ENCODE measurements at places on chromosomes 1 and 21. TPM values are rescaled to one million over a fixed set of nuclear protein-coding genes. Genes with fewer than 3 reads are reported as not detected.

- H3K4me3 ChIP-seq, result no peak overlapping the region
- H3K4me1 ChIP-seq, result no peaks in the 10 kb centered on the region
- H3K27ac ChIP-seq, result no peak overlapping the region
- H3K36me3 ChIP-seq, result no peaks in the 10 kb centered on the region
- H3K27me3 ChIP-seq, result peaks cover 8% of the 10 kb centered on the region
- no peak for DNase-seq
These were observed 171.8 kb downstream of the MATN1 start for GRCh38 chr1:30551603-30552002.

DNA sequence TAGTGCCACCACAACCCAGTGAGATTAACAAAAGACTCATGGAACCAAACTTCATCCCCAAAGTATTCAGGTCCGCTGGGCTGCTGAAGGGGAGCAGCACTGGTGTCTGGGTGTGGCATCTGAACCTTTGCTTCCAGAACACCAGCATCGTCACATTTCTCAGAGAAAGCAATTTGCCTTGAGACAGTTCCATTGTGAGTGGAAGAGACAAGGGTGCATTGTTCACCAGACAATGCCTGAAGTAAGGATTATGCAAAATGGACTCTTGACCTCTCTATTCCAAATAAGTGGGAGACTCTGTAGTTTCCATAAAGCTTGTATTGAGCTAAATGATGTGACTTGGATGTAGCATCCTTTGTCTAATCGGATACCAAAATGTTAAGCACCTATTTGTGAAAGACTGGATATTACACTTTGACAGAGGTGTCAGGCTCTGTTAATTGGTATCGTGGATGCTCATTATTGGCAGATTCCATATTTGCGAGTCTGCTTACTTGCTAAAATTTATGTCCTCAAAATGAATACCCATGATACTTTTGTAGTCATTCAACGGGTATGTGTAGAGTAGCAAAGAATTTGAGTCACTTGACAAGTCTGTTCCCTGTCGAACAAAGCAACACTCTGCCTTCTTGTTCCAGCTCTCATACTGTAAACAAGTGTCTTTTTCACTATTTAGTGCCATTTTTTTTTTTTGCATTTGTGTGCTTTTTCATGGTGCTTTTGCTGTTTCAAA is 75.6 kb downstream of the MRPS6 start:
- H3K4me1 ChIP-seq, result peaks cover 32% of the 10 kb centered on the region
- H3K27me3 ChIP-seq, result peaks cover 4% of the 10 kb centered on the region
- DNase-seq, result no peak
- no peak overlapping the region for H3K4me3 ChIP-seq

Gene AXDND1
- total RNA-seq, result not detected

DNA sequence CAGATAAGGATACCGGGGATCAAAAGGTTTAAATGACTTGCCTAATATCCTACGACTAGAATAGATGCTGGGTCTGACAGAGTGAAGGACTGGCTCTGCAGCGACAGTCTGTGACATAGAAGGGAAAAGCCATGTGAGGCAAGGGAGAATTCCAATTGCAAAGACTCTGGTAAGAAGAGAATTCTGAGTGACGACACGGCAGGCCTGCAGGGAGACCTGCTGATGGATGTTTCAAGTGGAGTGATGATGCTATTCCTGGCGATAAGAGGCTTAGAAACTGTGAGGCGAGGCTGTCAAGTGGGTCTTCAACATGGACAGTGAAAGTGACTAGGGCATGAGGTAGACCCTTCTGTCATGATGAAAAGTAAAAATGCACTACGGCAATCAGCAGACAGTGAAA is 176.6 kb upstream of the PBX1 start:
- no peak for DNase-seq
- H3K36me3 ChIP-seq, result no peaks in the 10 kb centered on the region
- H3K4me1 ChIP-seq, result no peaks in the 10 kb centered on the region
- H3K27me3 ChIP-seq, result no peaks in the 10 kb centered on the region
- no peak overlapping the region for H3K4me3 ChIP-seq

DNA sequence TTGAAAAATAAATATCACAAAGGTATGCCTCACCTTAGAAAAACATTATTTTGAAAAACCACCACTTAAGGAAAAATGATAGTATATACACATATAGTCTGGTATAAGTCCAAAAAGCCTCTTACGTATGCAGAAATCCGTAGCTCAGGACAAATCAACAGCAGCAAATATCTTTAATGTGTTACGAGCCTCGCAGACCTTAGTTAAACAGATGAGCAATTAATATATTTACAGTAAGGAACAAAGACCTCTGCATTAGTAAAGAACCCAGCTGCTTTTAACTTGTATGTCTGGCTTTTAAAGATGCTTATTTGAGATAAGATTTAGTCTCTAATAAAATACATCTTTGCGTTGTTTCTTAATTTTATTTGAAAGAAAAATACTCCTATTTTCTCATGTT is 79.9 kb upstream of the CHRM3 start:
- H3K36me3 ChIP-seq, result no peaks in the 10 kb centered on the region
- H3K27me3 ChIP-seq, result no peaks in the 10 kb centered on the region
- H3K4me3 ChIP-seq, result no peak overlapping the region
- peaks cover 7% of the 10 kb centered on the region for H3K4me1 ChIP-seq
- no peak overlapping the region for H3K27ac ChIP-seq
- DNase-seq, result no peak

- no peak for DNase-seq
- H3K36me3 ChIP-seq, result peaks cover 7% of the 10 kb centered on the region
- peaks cover 57% of the 10 kb centered on the region for H3K4me1 ChIP-seq
- H3K27ac ChIP-seq, result peak overlapping the region; percentile 44
- H3K27me3 ChIP-seq, result peaks cover 5% of the 10 kb centered on the region
These were observed 1.5 kb downstream of the SLC66A1 start for GRCh38 chr1:19313636-19313959.

DNA sequence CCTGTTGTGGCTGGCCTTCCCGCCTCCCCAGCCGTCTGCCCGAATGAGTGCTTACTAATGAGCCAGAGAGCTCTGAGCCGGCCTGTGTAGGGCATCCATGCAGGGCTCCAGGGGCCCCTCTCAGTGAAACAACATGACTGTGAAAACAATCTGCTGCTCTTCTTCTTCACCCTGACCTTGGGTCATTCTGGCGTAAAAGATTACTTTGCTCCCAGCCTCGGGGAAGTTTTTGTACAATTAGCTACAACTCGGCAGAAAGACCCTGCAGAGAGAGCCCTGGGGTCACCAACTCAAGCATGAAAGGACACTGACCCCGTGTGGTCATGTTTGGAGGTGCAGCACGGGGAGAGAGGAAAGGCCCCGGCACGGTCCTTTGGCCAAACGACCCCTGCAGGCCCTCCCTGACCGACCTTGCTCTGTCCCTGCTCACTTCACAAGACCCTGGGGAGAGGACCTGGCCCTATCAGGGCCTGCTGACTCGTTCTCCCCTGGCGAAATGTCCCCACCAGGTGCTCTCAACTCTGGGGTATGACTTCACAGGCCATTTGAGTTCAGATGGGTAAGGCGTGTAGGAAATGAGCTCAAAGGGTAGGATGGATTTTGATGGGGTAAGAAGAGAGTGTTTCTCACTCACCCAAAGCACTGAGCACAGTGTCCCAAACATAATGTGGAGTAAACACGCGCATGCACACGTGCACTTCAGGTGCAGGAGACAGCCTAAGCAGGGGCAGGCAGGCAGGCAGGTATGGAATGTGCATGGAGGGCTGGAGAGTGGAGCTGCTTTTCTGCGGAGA is 22.9 kb upstream of the FAM20B start:
- peak overlapping the region; percentile 58 for H3K4me3 ChIP-seq
- H3K27ac ChIP-seq, result no peak overlapping the region
- peaks cover 9% of the 10 kb centered on the region for H3K4me1 ChIP-seq
- DNase-seq, result peak; percentile 25
- H3K27me3 ChIP-seq, result no peaks in the 10 kb centered on the region

Gene FAM167B
- 1.5 TPM for total RNA-seq

DNA sequence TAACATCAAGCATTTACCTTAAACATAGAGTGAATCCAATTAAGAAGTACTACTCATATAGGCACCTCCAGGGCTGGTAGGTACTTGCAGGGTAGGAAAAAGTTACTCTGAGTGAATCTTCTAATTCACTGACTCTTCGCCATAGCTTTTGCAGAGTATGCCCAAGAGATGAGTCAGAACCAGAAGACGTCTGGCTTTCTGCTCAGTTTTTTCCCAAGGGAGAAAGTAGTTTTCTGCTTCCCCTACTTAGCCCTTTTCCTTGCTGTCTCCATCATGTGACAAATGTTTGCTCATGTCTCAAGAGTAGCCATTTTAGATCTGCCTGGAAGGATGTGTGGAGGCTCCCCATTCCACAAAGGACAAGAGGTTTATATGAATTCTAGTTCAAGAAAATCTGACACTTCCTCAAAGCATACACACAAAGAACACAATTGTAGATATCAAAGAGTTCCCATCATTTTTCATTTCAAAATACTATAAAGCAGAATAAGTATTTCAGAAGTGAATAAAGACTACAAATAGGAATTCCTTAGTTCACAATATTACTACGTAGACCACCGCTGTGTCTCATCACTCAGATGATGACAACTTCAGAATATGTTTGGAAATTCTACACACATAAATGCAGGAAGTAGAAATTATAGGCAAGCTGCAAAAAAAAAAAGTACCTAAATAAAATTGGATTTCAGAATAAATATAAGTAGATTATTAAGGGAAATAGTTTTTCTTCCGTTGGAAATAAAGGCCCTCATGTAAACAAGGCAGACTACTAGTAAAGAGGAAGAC is 98.5 kb downstream of the ASH1L start:
- DNase-seq, result peak; percentile 80
- peaks cover 13% of the 10 kb centered on the region for H3K36me3 ChIP-seq

Gene PFKFB2
- total RNA-seq, result 1.8 TPM

- H3K27ac ChIP-seq, result no peak overlapping the region
- H3K27me3 ChIP-seq, result peaks cover 5% of the 10 kb centered on the region
- H3K4me3 ChIP-seq, result peak overlapping the region; percentile 21
These were observed 25.2 kb upstream of the HMGN1 start for GRCh38 chr21:39374046-39374445.

GRCh38 chr1:153032677-153033308 is 1.8 kb downstream of the SPRR1B start:
- no peak overlapping the region for H3K27ac ChIP-seq
- no peaks in the 10 kb centered on the region for H3K27me3 ChIP-seq
- DNase-seq, result peak; percentile 65
- no peaks in the 10 kb centered on the region for H3K36me3 ChIP-seq

Gene HLX
- 13.4 TPM for total RNA-seq

DNA sequence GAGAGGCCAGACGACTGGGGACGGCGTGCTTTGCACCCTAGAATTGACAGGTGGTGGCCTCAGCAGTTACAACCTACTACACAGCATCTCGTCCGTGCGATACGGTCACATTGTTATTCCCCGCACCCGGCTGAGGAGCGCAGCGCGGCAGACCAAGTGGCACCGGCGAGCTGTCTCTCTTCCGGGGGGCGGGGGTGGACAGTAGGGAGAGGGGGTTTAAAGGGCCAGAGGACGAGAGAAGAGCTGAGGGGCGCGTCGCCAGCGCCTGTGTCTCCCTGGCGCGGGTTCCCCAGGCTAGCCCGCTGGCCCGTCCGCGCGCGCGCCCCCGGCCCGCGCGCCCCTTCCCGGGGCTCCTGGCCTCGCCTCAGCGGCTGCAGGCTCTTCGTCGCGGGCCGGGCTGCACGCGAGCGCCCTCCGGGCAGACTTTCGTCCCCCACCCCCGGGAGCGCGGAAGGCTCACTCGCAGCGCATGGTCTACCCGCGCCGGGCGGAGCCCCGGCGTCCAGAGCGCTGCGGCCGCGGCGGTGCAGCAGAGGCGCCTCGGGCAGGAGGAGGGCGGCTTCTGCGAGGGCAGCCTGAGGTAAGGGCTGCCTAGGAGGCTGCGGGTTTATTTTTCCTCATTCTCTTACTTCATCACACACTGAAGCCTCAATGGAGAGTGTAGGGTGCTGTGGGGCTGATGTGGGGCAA is at the start of gene PDE4B:
TSS of gene PDE4B (plus strand) at position 227 of the 690 bp plus-strand sequence.
- peak within 1 kb of the TSS; percentile 89 for H3K4me3 ChIP-seq
- no peak for DNase-seq
- peaks cover 39% of the 10 kb centered on the region for H3K4me1 ChIP-seq
- H3K27ac ChIP-seq, result no peak within 1 kb of the TSS

DNA sequence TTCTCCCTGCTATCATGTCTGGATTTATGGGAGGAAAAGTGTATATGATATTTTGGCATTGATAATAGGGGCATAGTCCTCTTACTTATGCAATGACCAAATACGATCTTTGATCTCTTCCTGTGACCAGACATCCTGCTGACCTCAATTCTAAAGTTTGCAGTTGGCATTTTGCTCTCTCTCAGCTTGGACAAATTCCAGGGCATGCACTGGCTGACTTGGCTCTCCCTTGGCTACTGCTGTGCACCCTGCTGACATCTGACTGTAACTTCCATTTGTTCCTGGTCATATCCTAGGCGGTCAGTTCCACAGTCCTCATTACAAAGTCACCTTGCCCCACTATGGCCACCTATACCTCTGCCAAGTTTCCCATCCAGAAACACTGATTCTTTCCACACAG is 380.7 kb upstream of the NR5A2 start:
- peaks cover 12% of the 10 kb centered on the region for H3K36me3 ChIP-seq
- peaks cover 11% of the 10 kb centered on the region for H3K27me3 ChIP-seq
- H3K27ac ChIP-seq, result no peak overlapping the region
- no peak for DNase-seq

Gene PIGM
- 7.3 TPM for total RNA-seq

- no peak overlapping the region for H3K27ac ChIP-seq
- peaks cover 8% of the 10 kb centered on the region for H3K36me3 ChIP-seq
- DNase-seq, result no peak
- H3K4me3 ChIP-seq, result no peak overlapping the region
- no peaks in the 10 kb centered on the region for H3K27me3 ChIP-seq
- H3K4me1 ChIP-seq, result no peaks in the 10 kb centered on the region
These were observed 53.6 kb upstream of the MAP10 start for GRCh38 chr1:232751393-232752140.

- peak within 1 kb of the TSS; percentile 71 for H3K4me3 ChIP-seq
- H3K27me3 ChIP-seq, result peaks cover 24% of the 10 kb centered on the region
- no peak within 1 kb of the TSS for H3K27ac ChIP-seq
- DNase-seq, result no peak
These were observed at the start of gene IFNLR1 for GRCh38 chr1:24186993-24187790. Gene IFNLR1 (minus strand): TSS chr1:24187289. CDS start chr1:24187248, 41 bp downstream.

GRCh38 chr1:235054466-235054865 is 74.2 kb downstream of the TOMM20 start:
- H3K27ac ChIP-seq, result no peak overlapping the region
- DNase-seq, result no peak
- peaks cover 19% of the 10 kb centered on the region for H3K4me1 ChIP-seq
- no peaks in the 10 kb centered on the region for H3K36me3 ChIP-seq

Gene CDC42
- 275 TPM for total RNA-seq

Gene DRAXIN
- not detected for total RNA-seq

- DNase-seq, result peak; percentile 62
- H3K4me3 ChIP-seq, result peak overlapping the region; percentile 98
- H3K27ac ChIP-seq, result peak overlapping the region; percentile 87
- peaks cover 21% of the 10 kb centered on the region for H3K4me1 ChIP-seq
These were observed 1.7 kb downstream of the PITHD1 start for GRCh38 chr1:23779826-23780371.

Gene GCSAML
- not detected for total RNA-seq

Gene CR1L
- total RNA-seq, result not detected

Data from HFFc6 (cell line).